ENCODE measurements at places on chromosomes 1 and 21.

DNA sequence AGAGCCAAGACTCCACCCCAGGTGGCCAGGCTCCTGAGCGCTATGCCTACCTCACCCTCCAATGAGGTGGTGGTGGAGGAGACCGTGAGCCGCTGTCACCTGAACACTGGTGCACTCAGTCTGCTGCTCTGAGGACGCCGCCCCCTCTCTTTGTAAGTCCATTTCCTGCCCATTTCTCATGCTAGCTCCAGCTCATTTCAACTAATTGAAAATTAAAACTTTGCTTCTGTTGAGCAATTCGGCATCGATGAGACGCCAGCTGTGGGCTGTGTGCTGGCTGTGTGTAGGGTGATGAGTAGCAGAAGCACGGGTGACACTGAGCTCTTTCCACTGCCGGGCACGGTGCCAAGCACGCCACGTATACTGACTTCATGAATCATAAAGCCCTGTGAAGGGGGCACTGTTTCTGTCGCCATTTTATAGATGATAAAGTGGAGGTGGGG lies 11.2 kb downstream of the TNFRSF1B start:
- peak; percentile 97 for DNase-seq

GRCh38 chr1:14039582-14040430 lies 339.8 kb downstream of the PRDM2 start:
- no peak for DNase-seq

DNA sequence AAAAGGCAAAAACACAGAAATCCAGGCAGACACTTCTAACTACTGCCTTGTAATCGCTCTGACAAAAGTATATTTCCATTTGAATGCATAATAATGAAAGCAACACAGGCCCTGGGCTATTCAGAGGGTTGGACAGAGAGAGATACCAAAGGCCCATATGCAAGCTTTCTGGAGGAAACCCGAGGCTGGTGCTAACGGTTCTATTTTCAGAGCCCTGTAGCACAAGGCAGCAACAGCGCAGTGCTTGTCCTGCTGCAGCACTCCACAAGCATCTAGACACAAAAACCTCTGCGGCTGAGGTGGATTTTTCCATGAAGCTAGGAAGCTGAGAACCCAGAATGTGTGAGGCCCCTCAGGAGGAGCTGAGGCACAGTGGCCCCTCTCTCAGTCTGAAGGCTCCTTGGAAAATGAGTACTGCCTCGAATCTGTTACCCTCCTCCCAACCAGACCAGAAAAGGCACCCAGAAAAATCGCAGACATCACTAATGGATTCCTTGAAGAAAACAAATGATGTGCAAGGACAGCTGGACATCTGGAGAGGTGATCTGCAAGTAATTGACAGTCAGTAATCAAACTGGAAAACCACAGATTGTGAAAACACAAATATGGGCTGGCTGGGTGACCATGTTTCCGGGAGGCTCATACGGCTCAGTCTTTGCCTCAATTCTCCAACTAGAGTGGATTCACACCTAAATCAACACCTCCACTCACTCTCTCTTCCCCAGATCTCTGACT lies 54.0 kb downstream of the COLGALT2 start:
- no peak for DNase-seq

DNA sequence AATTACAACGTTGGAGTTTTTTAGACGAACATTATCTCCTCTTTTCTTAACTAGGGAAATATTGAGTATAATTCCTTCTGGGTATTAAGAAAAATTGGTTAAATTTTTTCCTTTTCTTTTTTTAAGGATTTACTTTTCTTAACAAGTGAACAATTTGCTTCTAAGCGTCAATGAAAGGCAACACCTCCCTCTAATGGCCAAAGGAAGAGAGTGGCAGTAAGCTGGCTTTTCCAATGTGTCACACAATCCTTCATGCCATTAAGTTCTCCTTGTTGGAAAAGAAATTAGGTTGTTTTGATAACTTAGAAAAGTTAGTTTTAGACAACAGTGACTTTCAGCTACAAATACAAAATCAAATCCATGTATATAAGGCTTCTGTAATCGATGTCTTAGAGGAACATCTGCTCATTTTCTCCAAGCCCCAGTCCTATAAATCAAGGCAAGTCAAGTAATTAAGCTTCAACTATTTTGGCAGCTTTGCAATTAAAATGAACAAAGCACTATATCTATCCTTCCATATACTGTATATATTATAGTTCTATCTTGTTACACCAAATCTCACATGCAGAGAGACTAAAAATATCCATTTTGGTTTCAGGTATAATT lies 62.8 kb downstream of the EDEM3 start:
- DNase-seq = no peak

DNA sequence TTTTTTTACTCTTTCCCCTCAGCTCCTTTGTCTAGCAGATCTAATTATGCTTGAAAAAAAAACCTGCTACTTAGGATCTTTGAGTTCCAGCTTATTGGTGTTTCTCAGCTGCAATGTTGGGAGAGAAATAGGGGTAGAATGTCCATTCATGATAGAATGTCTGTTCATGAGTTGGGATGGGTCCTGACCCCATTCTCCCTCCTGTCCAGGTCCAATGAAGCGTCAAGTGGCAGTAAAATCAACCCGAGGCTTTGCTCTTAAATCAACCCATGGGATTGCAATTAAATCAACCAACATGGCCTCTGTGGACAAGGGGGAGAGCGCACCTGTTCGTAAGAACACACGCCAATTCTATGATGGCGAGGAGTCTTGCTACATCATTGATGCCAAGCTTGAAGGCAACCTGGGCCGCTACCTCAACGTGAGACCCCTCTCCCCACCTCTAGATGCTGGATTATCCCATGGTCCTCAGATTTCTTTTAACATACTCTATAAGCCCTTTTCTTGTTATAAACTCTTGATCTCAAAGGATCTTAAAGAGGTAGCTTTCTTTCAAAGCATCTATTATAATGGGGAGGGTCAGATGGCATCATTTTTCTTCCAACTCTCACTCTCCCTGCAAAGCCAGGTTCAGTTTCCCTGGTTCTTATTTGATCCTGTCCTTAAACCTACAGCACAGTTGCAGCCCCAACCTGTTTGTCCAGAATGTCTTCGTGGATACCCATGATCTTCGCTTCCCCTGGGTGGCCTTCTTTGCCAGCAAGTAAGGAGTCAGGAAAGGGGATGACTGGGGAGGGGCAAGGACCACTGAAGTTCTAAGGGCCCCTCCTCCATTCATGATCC lies 11.1 kb downstream of the CERS2 start:
- DNase-seq = no peak

GRCh38 chr21:27429710-27430341 lies 462.9 kb upstream of the ADAMTS5 start:
- no peak for DNase-seq

DNA sequence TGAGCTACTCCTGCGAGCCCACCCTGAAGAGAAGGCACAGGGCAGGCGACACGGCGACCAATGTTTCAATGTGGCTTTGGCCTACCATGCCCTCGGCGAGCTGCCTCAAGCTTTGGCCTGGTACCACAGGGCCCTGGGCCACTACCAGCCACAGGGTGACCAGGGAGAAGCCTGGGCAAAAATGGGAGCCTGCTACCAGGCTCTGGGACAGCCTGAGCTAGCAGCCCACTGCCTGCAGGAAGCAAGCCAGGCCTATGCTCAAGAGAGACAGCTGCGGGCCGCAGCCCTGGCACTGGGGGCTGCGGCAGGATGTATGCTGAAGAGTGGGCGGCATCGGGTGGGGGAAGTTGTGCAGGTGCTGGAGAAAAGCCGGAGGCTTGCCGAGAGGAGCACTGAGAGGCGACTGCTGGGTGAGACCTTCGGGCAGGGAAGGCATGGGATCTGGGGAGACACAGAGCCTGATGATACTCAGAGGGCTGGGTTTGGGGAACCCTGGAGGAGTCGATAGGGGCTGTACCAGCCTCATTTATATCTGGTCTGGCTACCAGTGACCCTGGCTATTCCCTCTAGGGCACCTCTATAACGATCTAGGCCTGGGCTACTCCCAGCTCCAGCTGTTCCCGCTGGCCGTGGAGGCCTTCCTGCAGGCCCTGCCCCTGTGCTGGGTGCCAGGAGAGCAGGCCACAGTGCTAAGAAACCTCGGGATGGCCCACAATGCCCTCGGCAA lies 2.3 kb downstream of the TTC24 start:
- DNase-seq = no peak

- DNase-seq = no peak
These were observed 12.3 kb downstream of the AHDC1 start for GRCh38 chr1:27591622-27592021.

DNA sequence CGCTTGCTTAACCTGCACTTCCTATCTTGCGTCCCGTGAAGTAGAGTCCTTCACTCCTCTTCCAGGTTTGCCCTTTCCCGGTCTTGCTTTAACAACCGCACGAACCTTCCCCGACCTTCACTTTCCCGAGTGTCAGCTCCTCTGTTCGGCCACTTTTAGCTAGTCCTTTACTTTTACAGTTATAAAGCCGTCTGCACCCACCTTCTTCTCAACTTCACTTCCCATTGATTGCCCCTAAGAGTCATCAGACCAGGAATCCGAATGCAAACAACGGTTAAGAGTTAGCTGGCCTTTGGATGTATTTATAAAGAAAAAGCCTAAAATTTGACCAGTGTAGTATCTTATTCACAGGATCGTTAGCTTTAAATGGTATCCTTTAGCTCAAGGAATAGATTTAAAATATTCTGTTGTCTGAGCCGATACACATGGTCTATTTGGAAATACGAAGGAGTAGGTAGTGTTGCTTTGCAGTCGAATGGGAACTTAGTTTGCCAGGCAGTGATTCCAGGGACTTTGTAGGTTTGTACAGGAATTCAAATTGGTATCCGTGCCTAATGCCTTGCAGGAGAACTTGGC lies 1.4 kb downstream of the PPP2R5A start:
- DNase-seq = no peak

GRCh38 chr1:179053486-179053885 lies 27.8 kb downstream of the FAM20B start:
- DNase-seq = no peak

DNA sequence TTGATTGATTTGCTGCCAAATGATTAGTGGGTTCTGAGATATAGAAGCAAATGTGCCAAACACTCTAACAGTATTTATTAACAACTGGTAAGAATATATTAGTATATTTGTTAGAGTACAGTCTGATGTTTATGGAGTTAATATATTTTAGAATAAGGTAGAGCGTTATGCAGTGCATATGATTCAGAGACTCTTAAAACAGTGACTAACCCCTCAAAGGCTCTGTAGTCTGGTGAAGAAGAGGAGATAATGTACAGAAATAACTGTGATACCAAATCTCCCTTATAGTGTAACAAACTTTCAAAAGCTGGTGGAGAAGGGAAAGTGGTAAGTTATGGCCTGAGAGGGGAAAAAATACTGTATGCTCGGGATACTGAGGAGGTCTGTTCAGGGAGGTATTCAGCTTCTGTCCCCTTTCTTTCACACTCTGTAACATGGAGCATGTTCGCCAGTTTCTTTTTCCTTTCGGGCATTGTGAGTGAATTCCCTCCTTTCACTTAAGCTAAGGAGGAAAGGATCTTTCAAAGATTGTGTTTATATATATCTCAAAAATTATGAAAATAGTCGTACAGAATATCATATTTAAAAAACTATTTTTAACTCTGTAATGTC lies 121.2 kb downstream of the ADGRL2 start:
- DNase-seq = no peak

DNA sequence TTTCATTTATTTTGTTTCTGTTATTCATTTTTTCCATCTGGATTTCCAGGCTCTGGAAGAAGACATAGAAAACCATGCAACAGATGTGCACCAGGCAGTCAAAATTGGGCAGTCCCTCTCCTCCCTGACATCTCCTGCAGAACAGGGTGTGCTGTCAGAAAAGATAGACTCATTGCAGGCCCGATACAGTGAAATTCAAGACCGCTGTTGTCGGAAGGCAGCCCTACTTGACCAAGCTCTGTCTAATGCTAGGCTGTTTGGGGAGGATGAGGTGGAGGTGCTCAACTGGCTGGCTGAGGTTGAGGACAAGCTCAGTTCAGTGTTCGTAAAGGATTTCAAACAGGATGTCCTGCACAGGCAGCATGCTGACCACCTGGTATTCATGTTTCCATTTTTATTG lies 63.5 kb upstream of the BMP8A start:
- no peak for DNase-seq

DNA sequence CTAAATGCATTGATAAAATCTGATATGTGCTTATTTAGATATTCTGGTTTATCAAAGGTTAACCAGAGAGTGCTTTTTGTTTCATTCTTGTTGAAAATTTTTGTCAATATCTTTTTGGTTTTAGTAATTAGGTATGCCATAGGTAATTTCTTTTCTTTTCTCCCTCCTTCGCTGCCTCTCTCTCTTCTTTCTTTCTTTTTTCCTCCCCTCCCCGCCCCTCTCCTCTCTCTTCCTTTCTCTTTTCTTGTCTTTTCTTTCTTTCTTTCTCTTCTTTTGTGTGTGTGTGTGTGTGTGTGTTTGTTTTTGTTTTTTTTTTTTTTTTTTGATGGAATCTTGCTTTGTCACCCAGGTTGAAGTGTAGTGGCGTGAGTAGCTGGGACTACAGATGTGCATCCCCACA lies 14.4 kb upstream of the MACF1 start:
- no peak for DNase-seq

DNA sequence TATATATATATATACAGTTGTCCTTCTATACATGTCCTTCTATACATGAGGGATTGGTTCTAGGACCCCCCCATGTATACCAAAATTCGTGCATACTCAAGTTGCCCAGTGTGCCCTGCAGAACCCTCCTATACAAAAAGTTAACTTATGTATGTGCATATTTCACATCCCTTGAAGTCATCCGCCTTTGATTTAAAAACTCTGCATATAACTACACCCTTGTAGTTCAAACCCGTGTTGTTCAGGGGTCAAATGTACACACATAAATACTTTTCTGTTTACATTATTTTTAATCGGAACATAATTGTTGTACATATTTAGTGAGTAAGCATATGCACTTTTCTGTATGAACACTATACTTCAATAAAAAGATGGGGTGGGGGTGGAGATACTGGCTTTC lies 7.7 kb upstream of the ABL2 start:
- no peak for DNase-seq

DNA sequence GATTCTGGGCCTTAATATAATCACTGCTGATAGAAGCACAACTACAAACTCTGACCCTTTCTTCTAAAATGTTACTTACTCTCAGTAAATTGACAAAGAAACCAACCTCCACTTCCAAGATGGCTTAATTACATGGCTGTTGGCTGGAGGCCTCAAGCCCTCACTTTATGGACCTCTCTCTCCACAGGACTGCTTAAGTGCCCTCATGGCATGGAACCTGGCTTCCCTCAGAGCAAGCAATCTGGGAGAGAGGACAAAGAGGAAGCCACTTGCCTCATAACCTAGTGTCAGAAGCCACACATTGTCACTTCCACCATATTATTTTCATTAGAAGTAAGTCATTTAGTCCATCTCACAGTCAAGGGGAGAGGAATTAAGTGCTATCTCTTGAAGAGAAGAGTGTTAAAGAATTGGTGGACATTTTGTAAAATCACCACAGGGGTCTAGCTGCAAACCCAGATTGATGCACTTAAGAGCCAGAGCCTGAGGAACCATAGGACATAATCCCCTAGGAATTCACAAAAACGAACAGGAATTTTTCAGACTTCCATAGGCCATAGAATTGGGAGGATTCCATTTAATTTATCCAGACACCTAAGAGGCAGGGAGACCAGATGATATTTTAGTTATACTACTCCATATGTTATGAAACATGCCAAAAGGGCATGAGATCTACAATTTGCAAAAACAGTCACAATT lies 97.5 kb upstream of the TNFSF4 start:
- no peak for DNase-seq
